ENCODE measurements at places on chromosomes 4 and X. TPM values are rescaled to one million over a fixed set of nuclear protein-coding genes. Genes with fewer than 3 reads are reported as not detected.

Gene SSX1
- 0.13 TPM for total RNA-seq

Gene SOD3
- total RNA-seq: 1.0 TPM

Gene IL21
- total RNA-seq: not detected

Gene SUPT20HL2
- not detected for total RNA-seq

Gene SFRP2
- total RNA-seq: 0.26 TPM

Gene NDST4
- 0.13 TPM for total RNA-seq

Gene CSAG1
- total RNA-seq: not detected

- DNase-seq: no peak
These were observed 665 bp downstream of the PSMD10 start for GRCh38 chrX:108090491-108091263.

GRCh38 chrX:153642655-153643430 lies 4.2 kb upstream of the DUSP9 start:
- DNase-seq: no peak

- no peak for DNase-seq
These were observed 152.3 kb upstream of the BMP3 start for GRCh38 chr4:80878218-80878617.

DNA sequence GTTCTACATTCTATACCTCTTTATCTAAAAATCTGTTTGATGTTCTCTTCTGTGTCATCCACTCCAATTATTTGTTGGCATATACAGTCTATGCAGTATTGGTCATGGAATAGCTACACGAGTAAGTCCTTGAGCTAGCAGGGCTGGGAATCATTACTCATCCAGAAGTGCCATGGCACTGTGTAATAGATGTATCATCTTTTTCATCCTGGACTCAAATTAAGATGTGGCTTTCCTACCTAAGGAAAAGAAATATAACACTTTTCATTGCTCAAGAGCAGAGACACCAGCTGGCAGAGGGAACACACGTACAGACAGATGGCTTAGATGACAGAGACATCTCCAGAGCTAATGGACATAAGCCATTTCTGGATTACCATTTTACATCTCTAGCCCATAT lies 159.8 kb downstream of the FAM13A start:
- DNase-seq: no peak

GRCh38 chrX:14065800-14066199 lies 36.1 kb upstream of the GEMIN8 start:
- DNase-seq: no peak

GRCh38 chr4:6504900-6505496 lies 32.6 kb upstream of the PPP2R2C start:
- no peak for DNase-seq
